Left lobe of liver (tissue), 2 donors: ENCODE measurements at places on chromosomes 4 and X.

DNA sequence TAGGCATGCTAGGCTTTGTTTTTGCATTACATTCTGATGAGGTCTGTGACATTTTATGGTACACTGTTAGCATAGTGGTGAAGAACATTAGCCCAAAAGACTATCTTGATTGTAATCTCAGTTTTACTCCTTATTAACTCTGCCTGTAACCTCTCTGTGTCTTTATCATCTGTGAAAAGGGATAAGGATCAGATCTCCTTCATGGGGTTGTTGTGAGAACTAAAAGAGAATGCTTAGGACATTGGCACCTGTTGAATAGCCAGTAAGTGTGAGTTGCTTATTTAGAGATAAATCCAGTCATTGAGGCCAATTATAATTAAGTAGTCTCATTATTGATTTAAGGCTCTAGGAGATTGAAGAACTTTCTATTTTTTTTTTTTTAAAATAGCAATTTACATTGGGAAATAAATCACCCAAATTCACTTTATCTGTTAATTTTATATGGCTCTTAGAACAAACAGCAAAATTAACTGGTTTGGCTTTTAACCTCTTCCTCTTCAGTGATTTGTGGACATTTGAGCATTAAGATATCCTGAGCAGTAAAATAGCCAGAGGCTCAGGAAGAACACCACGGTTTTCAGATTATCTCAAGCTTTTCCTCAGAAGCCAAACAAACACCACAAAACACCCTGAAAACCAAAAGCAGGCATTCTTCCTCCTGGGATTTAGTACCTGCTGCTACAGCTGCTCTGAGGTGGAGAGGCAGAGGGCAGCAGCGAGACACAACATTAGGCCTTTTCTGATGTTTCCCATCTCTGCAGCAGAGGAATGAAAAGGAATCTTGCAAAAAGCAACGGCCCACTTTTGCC is 192.9 kb downstream of the ARHGAP10 start:
- DNase-seq = no peak

DNA sequence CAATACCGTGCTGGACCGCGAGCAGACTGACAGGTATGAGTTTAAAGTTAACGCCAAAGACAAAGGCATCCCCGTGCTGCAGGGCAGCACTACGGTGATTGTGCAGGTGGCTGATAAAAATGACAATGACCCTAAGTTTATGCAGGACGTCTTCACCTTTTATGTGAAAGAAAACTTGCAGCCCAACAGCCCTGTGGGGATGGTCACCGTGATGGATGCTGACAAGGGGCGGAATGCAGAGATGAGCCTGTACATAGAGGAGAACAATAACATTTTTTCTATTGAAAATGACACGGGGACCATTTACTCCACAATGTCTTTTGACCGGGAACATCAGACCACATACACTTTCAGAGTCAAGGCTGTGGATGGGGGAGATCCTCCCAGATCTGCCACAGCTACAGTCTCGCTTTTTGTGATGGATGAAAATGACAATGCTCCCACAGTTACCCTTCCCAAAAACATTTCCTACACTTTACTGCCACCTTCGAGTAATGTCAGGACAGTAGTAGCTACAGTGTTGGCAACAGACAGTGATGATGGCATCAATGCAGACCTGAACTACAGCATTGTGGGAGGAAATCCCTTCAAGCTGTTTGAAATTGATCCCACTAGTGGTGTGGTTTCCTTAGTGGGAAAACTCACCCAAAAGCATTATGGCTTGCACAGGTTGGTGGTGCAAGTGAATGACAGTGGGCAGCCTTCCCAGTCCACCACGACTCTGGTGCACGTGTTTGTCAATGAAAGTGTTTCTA is 3.2 kb downstream of the PCDH7 start:
- no peak for DNase-seq

DNA sequence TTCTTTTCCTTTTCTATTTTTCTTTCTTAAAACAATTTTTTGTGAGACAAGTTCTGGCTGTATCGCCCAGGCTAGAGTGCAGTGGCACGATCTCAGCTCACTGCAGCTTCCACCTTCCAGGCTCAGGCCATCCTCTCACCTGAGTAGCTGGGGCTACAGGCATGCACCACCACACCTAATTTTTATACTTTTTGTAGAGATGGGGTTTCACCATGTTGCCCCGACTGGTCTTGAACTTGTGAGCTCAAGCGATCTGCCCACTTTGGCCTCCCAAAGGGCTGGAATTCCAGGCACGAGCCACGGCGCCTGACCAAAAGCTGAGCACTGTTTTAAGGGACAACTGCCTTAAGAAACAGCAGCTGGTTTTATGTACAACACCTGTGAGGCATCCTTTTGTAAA is 9.3 kb upstream of the NAT8L start:
- DNase-seq = no peak

DNA sequence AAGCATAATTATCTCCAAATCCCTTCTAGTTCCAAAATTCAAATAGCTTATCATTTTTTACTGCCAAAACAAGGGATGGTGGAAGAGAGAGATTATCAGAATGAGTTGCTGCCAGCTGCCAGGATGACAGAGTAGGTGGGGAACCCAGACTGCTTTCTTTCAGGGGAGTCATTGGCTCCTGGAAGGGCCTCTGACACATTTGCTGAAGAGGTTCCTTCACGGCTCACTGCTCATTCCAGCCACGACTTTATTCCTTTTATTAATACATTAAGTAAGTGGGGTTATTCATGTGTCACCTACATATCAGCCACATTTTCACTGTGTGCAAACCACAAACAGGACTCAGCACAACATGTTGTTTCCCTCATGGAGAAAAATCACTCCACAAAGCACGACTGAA is 12.7 kb upstream of the SMIM43 start:
- no peak for DNase-seq

DNA sequence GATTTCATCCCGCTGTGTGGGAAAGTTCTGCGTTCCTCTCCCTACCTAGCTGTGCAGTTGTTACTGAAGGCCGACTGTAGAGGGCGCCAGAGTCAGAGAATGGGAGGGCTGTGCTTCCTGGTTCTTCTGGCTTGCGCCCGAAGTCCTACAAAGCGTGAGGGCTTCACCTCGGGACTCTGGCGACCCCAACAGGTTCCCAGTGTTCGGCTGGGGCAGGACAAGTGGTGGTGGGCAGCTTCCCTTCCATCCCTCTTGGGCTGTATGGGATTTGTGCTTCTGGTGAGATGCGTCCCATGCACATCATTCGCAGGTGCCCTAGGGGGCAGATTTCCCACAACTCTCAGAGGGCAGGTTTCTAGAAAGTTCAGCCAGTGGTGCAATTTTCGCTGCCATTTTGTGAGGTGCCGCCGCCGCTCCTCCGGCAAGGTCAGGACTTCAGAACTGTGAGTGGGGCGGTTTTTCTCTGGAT is 27.3 kb downstream of the CT45A1 start:
- DNase-seq = no peak

- no peak for DNase-seq
Observed at GRCh38 chr4:111854494-111855087, 290.7 kb upstream of the FAM241A start.

GRCh38 chr4:159401791-159402380 is 299.0 kb downstream of the RAPGEF2 start:
- no peak for DNase-seq

- DNase-seq = no peak
Observed at GRCh38 chr4:186819342-186820086, 95.9 kb upstream of the FAT1 start.
